Amygdala (tissue), 56 donors: ENCODE measurements at places on chromosomes 3 and 15.

DNA sequence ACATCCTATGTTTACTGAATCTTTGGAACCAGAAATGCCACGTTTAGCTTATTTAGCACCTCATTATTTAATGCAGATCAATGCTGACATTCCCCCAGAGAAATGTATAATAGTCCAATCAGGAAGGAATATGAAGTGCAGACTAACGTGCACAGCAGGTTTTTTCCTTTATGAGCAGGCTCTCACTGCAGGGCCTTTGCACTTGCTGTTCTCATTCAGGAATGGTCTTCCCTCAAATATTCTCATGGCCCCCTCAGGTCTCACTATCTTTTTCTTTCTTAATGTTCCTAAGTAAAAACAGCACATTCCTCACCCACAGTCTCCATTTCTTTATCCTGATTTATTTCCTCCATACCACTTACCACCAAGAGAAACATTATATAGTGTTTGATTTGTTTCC, 174.6 kb downstream of the FOXP1 start:
- DNase-seq = no peak

- DNase-seq = no peak
These were observed 42.2 kb upstream of the ROBO2 start for GRCh38 chr3:76997733-76998132.

- DNase-seq = no peak
These were observed 71.7 kb upstream of the ABHD2 start for GRCh38 chr15:89016549-89017041.

DNA sequence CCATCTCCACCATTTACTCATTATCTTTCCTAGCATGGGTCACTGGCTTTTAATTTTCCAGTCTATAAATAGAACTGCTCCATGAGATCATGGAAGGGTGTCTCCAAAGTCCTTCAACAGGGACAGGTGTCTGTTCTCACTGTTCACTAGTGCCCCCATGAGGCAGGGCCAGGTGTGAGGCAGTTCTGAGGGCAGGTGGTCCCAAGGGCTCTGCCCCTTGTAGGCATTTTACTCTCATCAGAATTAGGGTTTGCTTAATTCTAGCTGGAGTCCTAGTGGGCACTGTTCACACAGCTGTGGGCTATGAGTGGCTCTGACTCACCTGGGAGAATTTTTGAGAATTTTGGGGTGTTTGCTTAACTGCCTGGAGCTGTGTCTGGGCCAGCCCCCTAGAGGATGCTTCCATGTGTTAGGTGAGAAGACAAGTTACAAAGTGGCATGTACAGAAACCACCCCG, 248.0 kb upstream of the LYSMD4 start:
- no peak for DNase-seq

DNA sequence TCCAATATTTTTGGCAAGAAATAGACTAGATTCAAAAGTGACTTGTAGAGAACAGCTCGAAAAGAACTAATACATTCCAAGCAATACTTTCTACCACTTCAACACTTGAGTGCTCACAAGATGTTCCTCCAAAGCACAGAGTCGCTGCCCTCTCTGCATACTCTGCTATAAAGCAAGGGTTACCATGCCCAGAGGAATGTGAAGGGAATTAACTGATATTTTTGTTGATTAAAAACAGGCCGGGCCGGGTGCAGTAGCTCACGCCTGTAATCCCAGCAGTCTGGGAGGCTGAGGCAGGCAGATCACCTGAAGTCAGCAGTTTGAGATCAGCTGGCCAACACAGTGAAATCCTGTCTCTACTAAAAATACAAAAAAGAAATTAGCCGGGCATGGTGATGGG, 57.6 kb upstream of the CSPG5 start:
- no peak for DNase-seq

DNA sequence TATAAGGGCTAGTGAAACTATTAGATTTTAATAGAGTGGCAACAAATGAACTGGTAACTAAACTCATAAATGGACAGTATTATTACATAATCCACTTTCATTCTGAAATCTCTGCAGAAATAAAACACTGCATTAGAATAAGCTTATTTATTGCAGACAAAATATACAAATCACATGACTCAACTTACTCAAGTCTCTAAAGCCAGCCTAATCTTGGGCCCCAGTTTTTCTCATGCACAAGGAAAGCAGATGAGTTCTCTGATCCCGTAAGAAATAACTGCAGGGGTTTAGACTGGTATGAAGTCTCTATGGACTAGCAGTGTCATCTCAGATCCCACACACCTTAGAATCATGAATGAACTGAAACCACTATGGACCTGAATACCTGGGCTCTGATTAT, 5.8 kb downstream of the DLG1 start:
- no peak for DNase-seq

GRCh38 chr3:17194116-17194515, 309.4 kb downstream of the PLCL2 start:
- DNase-seq = no peak

DNA sequence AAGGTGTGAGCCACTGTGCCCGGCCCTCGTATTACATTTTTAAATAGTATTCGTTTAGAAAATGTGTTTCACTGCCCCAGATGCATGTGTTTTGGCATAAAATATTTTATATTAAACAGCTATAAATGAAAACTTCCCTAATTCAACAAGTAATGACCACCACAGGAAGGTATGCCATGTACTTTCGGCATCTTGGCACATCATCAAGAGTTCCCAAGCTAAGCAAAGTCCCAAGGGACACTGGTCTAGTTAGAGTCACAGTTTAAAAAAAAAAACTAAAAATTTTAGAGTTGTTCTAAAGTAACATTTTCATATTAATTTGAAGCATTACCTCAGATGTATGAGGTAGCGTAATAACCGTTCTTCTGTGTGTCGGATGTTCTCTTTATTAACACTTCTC, 15.6 kb upstream of the ARPP19 start:
- DNase-seq = no peak

- no peak for DNase-seq
These were observed 40.1 kb downstream of the CDCP1 start for GRCh38 chr3:45105855-45106671.

GRCh38 chr3:28290863-28291300, 49.5 kb downstream of the CMC1 start:
- no peak for DNase-seq

- no peak for DNase-seq
These were observed 51.7 kb downstream of the PCSK6 start for GRCh38 chr15:101437618-101438481.

DNA sequence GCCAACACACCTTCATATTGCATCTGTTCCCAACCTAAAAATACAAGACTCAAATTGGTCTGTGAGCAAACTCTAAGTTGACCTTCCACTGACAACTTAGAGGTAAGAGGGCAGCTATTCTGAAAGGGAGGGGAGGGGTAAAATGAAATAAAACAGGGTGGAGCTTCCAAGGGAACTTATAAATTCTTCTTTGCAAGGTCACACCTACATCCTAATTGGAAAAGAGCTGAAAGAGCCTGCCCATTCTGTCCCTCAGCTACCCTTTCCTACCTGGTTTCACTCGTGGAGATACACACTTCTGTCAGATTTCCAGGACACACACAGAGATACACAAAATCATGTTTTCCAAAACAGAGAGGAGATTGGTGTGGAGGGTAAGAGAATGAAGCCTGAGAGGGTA, 1.0 kb downstream of the ILDR1 start:
- DNase-seq = no peak

GRCh38 chr3:140023616-140024530, 88.9 kb downstream of the CLSTN2 start:
- no peak for DNase-seq

GRCh38 chr15:82945326-82945725, 7.2 kb downstream of the HOMER2 start:
- DNase-seq = no peak

- DNase-seq = no peak
These were observed 266.2 kb downstream of the ZNF385D start for GRCh38 chr3:21484828-21485144.

DNA sequence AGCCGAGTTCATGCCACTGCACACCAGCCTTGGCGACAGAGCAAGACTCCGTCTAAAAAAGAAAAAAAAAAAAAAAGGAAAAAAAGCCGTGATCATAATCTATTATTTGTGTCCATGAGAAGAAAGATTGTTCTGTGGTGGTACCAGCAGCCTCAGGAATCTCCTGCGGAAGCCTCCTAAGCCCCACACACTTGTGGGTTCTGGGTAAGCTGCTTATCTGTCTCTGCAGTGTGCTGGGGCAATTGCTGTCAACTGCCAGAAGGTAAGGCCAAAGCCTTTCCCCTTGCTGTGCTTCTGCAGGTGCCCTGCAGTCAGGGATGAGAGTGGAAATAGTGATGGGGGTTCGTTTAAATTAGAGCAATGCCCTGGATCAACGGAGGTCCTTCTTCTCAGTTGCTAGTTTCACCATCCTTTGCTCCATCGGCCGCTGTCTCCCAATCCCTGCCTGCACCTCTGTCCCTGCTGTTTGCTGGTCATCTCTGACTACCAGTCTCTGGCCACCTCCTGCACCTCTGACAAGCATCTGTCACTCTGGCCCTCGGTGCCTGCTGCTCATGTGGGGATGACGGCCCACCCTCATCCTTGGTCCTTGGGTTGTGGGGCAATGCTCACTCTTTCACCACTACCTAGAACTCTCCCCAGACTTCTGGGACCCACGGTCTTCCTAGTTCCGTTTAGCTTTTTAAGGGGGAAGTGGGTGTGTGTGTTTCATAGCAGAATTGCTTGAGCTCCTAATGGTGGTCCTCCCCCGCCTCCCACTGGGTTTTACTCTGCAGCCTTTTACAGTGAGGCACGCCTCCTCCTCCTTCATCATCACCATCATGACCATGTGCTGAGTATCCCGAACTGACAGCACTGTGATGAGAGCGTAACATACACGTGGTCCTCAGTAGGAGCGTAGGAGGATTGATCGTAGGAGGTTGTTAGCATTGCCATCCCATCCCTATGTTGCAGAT, 25.5 kb downstream of the CHRD start:
- peak; percentile 1 for DNase-seq

DNA sequence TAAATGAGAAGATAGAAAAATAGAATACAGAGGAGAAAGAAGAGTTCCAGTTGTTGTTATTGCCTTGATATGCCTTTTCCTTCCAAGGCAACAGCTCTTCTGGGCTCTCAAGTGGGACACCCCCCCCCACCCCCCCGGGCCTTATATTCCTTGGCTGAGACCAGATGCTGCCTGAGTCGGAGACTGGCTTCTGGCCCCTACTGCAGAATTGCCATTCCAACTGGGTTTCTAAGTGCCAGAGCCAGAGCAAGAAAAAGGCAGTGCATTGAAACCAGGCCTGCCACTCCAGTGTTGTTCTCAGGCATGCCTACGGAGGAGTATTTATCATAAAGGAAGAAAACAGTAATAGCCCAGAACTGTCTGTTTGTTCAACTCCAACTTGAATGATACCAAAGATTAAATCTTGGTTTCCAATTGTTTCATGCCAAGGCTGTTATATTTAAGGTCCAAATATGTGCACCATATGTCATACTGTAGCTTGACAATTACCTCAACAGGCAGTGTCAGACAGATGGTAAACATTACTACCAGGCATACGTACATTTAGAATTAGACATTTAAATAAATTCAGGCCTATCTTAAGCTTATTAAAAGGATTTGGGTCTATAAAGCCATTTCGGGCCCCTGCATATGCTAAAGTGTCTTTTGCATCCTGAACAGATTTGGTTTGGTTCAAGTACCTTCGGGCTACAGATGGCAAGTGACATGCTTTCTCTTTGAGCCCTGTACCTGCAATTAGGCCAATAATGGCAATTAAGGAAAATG, 209.9 kb upstream of the SEMA6D start:
- DNase-seq = peak; percentile 1

DNA sequence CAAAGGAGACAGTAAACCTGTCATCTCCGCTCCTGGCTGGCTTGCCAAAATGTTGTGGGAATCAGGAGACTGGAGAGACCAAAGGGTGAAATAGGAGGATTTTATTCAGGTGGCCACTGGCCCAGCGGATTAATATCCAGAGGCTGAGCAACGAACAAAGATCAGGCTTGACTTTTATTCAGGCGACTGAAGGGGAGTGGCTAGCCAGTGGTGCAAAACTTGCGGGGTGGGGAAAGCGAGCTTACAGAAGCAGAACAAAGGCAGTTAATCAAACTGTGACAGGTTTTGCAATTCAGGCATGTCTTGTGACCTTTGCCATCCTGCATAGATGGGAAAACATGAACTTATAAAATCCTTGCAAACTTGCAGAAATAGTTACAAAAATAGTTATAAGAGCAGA, 19.8 kb upstream of the ACAD9 start:
- no peak for DNase-seq

DNA sequence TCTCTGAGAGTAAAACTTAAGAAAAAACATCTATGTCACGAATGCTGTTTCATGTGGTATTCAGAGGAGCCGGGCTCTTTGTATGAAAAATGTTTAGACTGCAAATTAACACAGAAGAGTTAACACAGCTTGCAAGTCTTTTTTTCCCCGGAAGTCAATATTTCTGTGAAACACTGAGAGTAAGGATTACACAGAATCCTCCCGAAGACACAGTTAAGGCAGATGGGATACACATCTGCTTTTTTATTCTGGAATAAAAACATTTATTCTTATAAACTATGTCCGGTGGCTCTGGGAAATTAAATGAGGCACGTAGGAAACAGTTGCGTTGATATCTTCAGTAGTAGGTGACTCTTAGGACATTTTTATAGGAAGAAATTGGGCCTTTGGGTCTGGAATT, 180.6 kb downstream of the PTPRG start:
- no peak for DNase-seq

DNA sequence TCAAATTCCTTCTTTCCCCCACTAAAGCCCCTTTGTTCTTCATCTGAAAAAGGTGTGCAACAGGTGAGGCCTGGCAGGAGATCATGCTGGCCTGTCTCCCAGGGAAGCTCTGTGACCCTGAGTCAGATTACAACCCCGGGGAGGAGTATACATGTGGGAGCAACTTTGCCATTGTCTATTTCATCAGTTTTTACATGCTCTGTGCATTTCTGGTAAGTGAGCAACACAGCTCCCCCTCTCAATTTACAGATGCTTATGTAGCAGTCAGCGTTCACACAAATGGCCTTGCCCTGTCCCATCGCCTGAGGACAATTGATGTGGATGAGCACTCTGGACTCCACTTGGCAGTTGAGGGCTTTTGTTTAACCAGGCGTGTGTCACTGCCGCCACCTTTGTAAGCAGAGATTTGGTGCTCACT, 70.4 kb downstream of the CHDH start:
- DNase-seq = no peak

- DNase-seq = no peak
These were observed 113.6 kb downstream of the ADAMTS9 start for GRCh38 chr3:64574194-64574593.

GRCh38 chr3:114645392-114645791, 351.6 kb downstream of the TIGIT start:
- DNase-seq = no peak

DNA sequence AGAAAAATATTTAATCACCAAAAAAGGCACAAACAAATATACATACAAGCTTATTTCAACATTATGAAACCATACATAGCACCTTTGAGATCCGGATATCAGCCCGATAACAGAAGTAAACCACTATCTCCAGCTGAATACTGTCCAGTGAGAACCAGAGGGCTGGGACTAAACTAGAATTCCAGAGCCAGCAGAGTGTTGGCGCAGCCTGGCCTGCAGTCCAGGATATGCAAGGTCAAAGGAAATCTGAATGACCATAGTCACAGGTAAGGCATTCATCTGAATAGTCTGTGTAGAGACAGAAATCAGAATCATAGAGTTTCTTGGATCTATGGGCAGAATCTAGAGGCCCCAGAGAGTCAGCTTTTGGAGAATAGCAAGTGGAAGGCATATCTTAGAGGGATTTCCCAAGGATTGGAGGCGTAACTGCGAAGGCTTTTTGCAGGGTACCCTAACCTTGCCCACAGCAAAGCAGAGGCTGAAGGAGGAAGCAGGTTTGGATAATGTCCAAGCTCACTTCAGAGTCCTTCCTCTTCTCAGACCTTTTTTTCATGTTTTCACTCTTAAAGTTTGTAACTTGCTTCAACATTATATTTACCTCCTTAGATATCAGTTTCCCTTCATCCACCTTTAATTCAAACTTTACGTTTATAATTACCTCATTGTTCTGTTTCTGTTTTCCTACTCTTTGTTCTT, 32.5 kb upstream of the TP63 start:
- no peak for DNase-seq
